Smooth muscle cell of trachea (primary cell): ENCODE measurements at places on chromosomes 6 and 20. TPM values are rescaled to one million over a fixed set of nuclear protein-coding genes. Genes with fewer than 3 reads are reported as not detected.

Gene BANF2
- total RNA-seq, result not detected in 2 replicates

Gene SIGLEC1
- not detected in 2 replicates for total RNA-seq

Gene ERVFRD-1
- total RNA-seq, result not detected in 2 replicates

Gene GSTA2
- total RNA-seq, result not detected in 2 replicates

Gene CPNE1
- total RNA-seq, result 180 and 195 TPM in 2 replicates

Gene WFDC12
- total RNA-seq, result not detected in 2 replicates

Gene C6orf52
- 0.50 and 0.58 TPM in 2 replicates for total RNA-seq

Gene PLAGL2
- total RNA-seq, result 1.5 and 2.3 TPM in 2 replicates
